ENCODE measurements at places on chromosomes 2 and 18.

DNA sequence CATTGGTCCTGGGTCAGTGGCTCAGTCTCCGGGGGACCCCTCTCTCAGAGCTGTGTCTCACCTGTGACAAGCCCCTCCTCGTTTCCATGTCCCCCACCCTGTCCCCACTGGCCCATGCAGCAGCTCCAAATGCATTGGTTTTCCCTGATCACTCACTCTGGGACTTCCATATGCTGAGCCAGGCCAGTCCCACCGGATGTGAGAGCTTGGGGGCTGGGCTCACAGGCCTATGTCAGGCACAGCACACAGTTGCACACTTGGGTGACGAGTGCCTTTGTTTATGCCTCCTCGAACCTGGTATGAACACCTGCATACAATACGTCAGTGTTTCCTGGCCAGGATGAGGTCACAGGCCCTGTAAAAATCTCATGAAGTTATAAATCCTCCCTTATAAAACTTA lies 232.5 kb downstream of the TFCP2L1 start:
- no peak for DNase-seq

DNA sequence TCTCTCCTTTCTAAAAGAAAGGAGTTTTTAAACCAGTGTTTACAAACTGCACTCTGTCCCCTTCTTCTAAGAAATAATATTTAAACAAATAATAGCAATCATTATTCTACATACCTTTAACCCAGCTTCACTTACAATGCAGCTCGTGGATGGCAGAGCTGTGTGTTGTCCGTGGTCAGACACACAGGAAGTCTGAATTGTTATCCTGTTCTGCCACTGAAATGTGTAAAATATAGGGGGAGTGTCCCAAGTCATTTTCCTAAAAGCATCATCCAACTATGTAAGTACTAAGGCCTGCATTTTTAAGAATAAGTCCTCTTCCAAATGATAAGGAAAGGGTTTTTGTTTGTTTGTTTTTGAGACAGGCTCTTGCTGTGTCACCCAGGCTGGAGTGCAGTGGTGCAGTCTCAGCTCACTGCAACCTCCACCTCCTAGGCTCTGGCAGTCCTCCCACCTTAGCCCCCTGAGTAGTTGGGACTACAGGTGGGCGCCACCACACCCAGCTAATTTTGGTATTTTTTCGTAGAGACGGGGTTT lies 2.7 kb upstream of the PPP4R1 start:
- DNase-seq, result no peak

DNA sequence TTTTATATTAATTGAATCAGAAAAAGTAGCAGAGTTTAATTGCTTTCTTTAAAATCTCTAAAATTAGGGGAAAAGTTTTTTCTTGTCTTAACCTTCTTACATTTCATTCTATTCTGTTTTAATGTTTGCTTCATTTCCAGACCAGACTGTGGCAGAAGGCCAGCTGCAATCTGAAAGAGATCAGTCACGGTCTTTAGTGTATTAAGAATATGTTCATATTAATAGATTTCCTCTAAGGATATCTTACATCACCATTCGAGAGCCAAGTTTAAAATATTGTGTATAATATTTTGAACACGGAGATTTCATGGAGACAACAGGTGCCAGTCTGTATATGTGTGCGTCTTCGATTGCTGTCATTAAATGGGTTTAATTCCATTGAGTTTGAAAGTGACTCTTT lies 230.9 kb upstream of the ZSWIM2 start:
- DNase-seq, result no peak

DNA sequence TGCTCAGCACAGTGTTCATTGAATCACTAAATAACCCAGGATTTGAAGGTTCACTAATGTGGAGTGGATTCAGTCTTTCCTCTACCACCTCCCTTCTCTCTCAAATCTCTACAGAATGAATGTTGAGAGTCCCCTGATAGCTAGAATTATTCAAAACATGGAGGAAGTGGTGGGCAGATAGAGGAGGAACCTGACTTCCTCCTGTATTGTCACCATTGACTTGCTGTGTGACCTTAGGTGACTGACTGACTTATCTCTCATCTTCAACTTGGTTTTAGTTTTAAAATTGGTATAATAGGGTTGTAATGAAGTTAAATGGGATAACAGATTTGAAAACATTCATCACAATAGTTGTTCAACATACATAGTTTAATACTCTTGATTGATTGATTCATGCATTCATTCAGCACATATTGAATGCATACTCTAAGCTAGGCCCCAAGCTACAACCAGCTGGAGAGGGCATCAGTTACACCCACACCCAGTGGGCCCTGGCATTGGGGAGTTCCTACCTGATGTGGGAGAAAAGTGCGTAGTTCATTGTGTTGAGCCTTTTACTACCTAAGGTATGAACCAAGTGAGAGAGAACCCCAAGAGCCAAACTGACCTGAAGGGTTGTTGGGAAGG lies 96.0 kb downstream of the WDR7 start:
- DNase-seq, result no peak

GRCh38 chr2:147646818-147647468 lies 197.9 kb upstream of the ACVR2A start:
- no peak for DNase-seq

DNA sequence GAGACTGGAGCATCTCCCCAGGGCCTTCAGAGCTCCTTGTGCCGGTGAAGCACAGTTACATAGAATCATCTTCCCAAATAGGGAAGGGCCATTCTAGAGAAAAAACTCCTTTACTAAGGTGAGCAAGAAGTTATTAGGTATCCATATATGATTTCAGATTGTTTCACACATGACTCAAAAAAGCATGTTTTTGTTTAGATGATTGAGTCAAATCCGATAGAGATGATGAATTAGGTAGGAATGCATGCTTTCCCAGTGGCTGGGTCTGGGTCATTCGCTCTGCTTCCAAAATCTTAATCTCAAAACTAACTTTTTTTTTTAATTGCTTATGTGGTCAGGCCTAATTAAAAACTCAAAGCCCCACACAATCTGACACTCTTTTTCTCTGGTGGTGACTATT lies 3.8 kb downstream of the NT5C1B start:
- no peak for DNase-seq

DNA sequence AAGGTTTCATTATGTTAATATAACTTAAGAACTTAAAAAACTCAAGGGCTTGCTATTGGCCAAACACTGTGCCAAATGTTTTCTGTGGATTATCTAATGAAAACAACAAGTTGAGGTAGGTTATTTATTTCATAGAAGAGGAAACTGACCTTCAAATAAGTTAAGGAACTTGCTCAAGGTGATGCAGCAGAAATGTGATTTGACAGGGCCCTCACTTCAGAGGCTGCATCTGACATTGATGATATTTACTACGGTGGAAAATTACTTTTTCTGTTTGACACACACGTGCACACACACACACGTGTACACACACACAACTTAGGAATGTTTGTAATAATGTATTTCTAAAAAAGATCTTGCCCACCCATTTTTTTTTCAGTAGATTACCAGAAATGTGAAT lies 137.2 kb upstream of the CXCR4 start:
- no peak for DNase-seq

DNA sequence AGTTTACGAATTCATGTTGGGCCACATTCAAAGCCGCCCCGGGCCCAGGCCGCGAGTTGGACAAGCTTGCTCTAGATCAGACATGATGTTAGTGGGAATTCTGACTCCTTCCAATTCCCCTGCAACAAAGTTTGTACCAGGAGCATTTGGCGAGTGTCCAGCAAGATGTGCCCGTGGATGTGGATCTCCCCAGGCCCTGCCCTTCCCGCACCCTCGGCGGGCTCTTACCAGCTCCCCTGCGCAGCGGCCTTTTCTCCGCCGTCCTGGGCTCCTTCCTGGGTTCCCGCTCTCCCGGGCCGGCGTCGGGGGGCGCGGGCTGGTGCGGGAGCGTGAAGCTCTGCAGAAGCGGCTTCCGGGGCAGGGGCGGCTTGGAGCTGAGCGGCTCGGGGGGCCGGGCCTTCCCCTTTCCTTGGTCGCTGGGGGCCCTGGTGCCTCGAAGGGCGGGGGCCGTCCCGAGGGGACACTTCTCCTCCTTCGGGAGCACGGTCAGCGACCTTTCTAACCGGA lies 90.8 kb upstream of the MGAT4A start:
- DNase-seq, result no peak

- no peak for DNase-seq
These were observed 140.3 kb downstream of the TRIB2 start for GRCh38 chr2:12856934-12857601.

DNA sequence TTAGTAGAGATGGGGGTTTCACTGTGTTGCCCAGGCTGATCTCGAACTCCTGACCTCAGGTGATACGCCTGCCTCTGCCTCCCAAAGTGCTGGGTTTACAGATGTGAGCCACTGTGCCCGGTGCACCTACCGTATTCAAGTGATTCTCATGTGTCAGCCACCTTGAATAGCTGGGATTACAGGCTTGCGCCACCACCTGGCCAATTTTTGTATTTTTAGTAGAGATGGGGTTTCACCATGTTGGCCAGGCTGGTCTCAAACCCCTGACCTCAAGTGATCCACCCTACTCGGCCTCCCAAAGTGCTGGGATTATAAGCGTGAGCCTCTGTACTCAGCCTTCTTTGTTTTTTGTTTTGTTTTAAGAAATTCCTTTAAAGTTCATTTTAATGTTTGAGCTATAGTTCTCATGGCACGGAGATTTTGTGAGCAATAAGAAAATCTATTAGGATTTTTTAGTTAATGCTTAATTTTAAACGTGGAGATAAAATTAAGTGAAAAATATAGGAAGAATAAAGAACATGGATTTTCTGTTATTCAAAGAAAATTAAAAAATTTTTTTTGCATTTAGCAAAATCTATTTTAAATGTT lies 242.6 kb downstream of the PHLPP1 start:
- peak; percentile 6 for DNase-seq

DNA sequence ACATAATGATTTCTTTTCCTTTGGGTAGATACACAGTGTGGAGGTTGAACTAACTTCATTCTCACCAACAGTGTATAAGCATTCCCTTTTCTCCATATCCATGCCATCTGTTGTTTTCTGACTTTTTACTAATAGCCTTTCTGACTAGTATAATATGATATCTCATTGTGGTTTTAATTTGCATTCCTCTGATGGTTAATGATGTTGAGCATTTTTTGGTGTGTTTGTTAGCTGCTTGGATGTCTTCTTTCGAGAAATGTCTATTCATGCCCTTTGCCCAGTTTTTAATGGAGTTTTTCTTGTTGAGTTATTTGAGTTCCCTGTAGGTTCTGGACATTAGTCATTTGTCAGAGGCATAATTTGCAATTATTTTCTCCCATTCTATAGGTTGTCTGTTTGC lies 59.8 kb downstream of the MARCHF4 start:
- no peak for DNase-seq

DNA sequence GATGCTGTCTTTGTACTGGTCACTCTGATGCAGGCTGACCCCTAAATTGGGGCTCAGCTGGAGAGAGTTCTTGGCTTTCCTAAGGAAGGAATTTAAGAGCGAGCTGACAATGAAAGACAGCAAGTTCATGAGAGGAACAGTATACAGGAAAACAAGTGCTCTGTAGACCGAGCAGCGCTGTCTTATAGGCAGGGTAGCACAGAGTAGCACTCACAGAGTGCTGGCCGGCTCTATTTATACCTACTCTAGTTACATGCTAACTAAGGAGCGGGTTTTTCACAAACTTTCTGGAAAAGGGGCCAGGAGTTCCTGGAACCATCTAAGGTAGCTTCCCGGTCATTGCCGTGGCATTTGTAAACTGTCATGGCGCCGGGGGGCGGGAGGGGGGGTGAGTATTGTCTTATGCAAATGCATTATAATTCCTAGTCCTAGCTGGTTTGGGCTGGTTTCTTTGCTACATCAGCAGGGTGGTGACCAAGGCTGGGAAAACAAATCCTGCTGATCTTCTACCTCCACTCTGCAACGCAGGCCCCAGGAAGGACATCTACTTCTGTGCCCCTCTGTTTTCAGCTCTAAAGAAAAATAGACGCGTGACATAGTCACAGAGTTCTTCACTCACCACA lies 31.6 kb upstream of the MAP3K20 start:
- no peak for DNase-seq

DNA sequence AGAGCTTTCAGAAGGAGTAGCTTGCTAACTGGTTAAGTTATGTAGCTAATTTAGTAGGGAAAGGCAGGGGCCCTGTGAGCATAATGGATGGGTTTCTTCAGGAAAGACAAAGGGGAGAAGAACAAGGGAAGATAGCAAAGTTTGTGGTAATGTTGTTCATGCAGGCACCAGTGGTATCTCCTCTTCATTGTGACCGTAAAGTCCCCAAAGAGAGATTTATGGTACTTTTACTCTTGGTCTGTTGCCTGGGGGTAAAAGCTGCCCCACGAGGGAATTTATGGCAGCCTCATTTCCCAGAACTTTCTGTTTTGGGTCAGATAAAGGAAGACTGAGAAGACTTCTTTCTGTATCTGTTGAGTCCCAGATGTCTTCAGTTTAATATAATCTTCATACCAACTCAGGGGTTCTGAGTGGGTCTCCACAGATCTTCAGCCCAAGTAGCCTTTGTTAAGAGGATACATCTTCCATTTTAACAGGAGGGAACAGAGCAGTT lies 27.5 kb downstream of the MALT1 start:
- DNase-seq, result no peak

DNA sequence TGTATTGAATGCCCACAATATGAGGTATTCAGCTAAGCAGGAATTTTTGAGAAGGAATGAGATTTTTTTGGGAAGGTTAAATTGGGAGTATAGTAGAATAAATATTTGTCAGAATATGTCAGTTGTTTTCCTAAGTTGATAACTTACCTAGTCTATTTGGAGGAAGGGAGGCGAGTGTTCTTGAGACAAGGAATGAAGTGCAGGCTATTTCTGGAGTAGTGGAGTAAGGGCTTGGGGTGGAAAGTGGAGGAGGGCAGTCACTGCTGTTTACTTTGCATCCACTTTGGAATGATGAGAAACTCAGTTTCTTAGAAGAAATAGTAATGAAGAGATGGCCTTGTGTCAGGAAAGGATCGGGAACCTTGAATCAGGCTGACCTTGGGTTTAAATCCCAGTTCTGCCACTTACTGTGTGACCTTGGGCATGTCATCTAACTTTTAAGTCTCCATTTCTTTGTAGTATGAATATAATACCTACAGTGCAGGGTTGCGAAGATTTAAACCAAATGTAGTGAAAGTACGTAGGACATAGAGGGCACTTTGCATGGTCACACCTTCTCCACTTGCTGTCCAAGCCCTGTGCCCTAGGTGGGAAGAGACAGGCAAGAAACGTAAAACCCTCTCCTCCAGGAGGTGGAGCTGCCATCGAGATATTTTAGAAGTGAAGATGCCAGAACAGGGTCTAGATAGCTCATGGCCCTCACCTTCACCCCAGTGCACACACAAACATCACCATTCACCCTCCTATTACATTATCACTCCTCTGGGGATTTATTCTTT lies 25.2 kb upstream of the CYP27A1 start:
- DNase-seq, result no peak

- DNase-seq, result no peak
These were observed 756 bp upstream of the OST4 start for GRCh38 chr2:27071990-27072830.

DNA sequence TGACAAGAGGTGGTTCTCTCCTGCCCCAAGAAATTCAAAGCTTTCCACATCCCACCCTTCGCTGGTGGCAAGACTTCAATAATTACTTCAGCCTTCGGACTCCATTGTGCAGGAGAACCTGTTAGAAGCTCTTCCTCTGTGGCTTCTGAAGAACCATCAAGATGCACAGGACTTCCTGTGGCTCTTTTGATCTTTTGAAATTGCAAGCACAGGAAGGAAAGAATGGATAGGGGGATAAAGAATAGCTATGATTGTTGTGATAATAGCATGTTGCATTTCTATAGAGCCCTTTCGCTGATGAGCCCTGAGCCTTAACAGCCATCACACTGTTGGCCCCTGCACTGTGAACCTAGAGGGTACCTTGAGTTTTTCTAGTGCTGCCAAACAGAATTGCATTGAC lies 7.4 kb downstream of the EPAS1 start:
- no peak for DNase-seq

- no peak for DNase-seq
These were observed 236.3 kb downstream of the AGAP1 start for GRCh38 chr2:235730115-235730514.

Measured in stimulated activated CD8-positive, alpha-beta memory T cell treated with anti-CD3 and anti-CD28 coated beads, Interleukin-12 subunit alpha, Interleukin-12 subunit beta, amount 100 ng/mL, for 1 hour (primary cell).